Motor neuron (in vitro differentiated cells): ENCODE measurements at places on chromosomes 1 and 21. TPM values are rescaled to one million over a fixed set of nuclear protein-coding genes. Genes with fewer than 3 reads are reported as not detected.

The CD1B gene
- total RNA-seq = 0.24 TPM in 1 of 2 replicates, not detected in the other

The CFHR3 gene
- total RNA-seq = 0.78 and 1.7 TPM in 2 replicates

GRCh38 chr1:236854605-236854983, 59.5 kb downstream of the MTR start:
- peak; percentile 80 for ATAC-seq

DNA sequence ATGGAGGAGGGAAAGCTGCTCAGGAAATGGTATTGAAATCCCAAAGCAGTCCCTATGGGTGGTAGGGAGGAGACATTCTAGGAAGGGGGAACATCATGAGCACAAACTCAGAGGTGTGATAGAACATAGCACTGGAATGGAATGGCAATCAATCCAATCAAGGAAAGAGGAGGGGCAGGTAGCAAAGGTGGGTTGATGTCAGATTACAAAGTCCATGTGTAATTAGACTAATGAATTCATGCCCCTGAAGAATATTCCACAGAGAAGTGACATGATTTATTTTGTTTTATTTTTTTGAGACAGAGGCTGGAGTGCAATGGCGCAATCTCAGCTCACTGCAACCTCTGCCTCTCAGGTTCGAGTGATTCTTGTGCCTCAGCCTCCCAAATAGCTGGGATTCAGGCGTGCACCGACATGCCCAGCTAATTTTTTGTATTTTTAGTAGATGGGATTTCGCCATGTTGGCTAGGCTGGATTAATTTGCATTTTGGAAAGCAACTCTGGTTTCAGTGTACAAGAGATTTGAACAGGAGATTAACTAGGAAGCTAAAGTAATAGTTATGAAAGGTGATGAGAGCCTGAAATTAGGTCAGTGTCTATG, 36.1 kb downstream of the DEGS1 start:
- ATAC-seq = peak; percentile 31

The AVPR1B gene
- 0.17 and 0.41 TPM in 2 replicates for total RNA-seq

The NGF gene
- 12.5 and 20.0 TPM in 2 replicates for total RNA-seq

DNA sequence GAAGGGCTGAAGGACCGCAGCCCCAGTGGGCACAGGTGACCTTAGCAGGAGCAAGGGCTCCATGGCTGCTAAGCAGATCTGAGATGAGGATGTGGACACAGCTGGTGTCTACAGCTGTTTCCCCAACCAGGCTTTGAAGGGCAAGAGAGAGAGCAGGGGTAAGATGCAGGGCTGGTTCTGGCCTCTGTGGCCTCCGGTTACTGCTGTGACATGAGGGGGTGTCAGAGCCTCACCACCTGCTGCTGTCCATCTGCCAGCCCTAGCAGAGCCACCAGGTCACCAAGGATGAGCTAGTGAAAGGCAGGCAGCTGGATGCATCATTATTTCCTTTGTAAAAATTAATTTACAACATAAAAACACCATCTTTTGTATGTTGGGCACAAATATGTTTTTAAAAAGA, 33.4 kb downstream of the OBSCN start:
- ATAC-seq = no peak

The KPRP gene
- total RNA-seq = 0.23 and 0.62 TPM in 2 replicates
